Stimulated activated CD8-positive, alpha-beta memory T cell treated with anti-CD3 and anti-CD28 coated beads, Interleukin-15, amount 100 ng/mL, for 48 hours (primary cell): ENCODE measurements at places on chromosomes 13 and 19.

- no peak for DNase-seq
Observed at GRCh38 chr19:56403261-56403660, 871 bp upstream of the ZNF583 start.

- no peak for DNase-seq
Observed at GRCh38 chr19:39057615-39058014, 25.3 kb upstream of the FBXO27 start.

GRCh38 chr13:29859971-29860370 is 9.6 kb upstream of the UBL3 start:
- DNase-seq, result no peak

- DNase-seq, result no peak
Observed at GRCh38 chr13:48962281-48962680, 13.4 kb upstream of the FNDC3A start.
